ENCODE measurements at places on chromosomes 1 and 21. TPM values are rescaled to one million over a fixed set of nuclear protein-coding genes. Genes with fewer than 3 reads are reported as not detected.

Gene PMF1
- total RNA-seq = 85.6 TPM

Gene PODN
- not detected for total RNA-seq

Gene SMCP
- total RNA-seq = not detected

Gene HES2
- 0.37 TPM for total RNA-seq

Gene HOOK1
- total RNA-seq = 10.3 TPM

Gene AADACL4
- total RNA-seq = not detected
